ENCODE measurements at places on chromosomes 3 and 15. TPM values are rescaled to one million over a fixed set of nuclear protein-coding genes. Genes with fewer than 3 reads are reported as not detected.

The SEMA3G gene
- total RNA-seq: 0.07 TPM

The CYP1A2 gene
- total RNA-seq: not detected

The CLDN16 gene
- total RNA-seq: not detected

The BNC1 gene
- total RNA-seq: 0.47 TPM

The TMEM207 gene
- not detected for total RNA-seq

The RNU5B-1 gene
- total RNA-seq: not detected

The EID1 gene
- 115 TPM for total RNA-seq

The NEK11 gene
- total RNA-seq: 4.0 TPM

The RASA2 gene
- total RNA-seq: 8.8 TPM

The DZIP3 gene
- total RNA-seq: 2.5 TPM

The KNL1 gene
- 7.0 TPM for total RNA-seq

The MINAR1 gene
- total RNA-seq: 0.37 TPM

The SYNM gene
- total RNA-seq: 40.0 TPM
